ENCODE measurements at places on chromosomes 12 and 14.
A peak's percentile ranks its signal among the peaks of the same experiment; 100 is the strongest.

DNA sequence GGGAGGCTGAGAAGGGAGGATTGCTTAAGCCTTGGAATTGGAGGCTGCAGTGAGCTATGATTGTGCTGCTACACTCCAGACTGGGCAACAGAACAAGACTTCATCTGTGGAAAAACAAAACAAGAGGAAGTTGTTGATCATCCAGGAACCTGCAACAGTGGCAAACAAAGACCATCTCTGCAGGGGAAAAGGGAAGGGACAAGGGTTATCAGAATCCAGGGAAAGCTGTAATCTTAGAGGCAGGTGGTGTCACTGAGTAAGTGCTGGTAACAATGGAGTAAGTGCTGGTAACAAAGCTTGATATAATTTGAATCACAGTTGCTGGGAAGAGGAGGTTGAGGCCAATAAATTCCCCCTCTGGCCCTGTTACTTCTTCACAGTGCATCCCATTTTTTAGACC, 27.5 kb upstream of the DCN start:
- no peak for DNase-seq

GRCh38 chr14:56351861-56352260, 227.7 kb upstream of the TMEM260 start:
- DNase-seq: no peak

- no peak for DNase-seq
Observed at GRCh38 chr14:30016002-30016401, 88.4 kb upstream of the PRKD1 start.

- no peak for DNase-seq
Observed at GRCh38 chr12:92394895-92395294, 249.2 kb upstream of the BTG1 start.

DNA sequence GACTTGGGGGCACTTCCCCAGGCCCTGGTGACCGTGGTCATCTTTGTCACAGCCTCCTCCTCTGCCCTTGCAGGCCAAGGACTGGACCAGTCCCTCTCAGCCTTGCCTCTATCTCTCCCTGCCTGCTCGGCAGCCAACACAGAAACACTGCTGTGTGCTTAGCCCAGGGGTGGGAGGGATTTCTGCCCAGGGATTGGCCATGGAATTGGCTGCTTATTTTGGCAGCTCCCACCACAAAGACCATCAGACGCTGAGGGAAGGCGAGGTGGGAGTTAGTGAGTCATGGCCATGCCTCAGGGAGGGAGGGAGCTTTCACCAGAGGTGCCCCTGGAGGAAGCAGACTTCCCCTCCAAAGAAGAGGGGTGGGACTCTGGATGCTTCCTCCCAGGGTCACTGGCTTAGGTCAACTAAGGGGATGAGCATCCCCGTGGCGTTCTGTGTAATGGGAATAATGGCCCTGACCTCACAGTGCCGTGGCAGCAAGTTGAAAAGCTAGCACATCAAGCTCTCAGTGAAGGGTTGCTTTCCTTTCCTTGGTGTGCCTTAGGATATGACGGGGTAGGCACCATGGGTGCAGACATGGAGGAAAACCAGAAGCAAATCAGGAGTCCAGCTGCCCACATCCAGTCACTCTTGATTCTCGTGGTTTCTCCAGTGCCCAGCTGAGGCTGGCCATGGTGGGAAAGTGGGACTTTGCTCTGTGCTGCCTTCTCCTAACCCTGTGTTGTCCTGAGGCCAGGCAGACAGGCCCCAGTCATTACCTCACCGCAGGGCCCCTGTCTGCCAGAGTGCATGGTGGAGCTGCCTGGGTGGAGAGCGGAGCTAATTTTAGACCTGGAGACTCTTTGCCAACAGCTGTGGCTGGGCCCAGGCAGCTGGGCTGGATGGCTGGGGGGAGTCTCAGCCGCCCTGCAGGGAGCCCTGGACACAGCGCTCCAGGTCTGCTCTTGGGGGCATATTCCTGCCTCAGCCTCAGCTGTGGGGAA, 21.4 kb downstream of the B4GALNT3 start:
- DNase-seq: no peak

DNA sequence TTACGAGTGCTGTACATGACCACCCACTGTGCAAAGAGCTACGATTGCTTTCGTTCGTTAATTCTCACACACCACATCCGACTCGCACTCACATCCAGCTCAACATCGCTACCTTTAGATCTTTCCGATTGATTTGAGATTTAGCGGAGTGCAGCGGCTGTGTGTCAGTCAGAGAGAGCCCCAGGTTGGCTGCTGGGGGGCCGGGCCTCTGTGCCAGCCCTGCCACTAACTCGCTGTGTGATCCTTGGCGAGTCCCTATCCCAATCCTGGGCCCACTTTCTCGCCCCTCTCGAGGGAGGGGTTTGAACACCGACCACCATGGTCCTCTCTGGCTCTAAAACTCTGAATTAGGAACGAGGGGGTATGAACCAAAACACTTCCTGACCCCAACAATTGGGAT, 8.6 kb downstream of the DLK1 start:
- DNase-seq: no peak

- no peak for DNase-seq
Observed at GRCh38 chr12:101051901-101052550, 158.0 kb downstream of the SLC5A8 start.

DNA sequence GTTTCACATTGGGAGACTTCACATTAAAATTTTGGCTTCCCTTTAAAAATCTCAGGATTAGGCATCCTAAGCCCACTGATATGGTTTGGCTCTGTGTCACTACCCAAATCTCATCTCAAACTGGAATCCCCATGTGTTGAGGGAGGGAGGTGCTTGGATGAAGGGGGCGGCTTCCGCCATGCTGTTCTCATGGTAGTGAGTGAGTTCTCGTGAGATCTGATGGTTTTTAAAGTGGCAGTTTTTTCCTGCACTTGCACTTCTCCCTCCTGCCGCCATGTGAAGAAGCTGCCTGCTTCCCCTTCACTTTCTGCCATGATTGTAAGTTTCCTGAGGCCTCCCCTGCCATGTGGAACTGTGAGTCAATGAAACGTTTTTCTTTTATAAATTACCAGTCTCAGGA, 65.7 kb upstream of the PLXNC1 start:
- DNase-seq: no peak

- DNase-seq: no peak
Observed at GRCh38 chr12:121738340-121738858, 25.8 kb downstream of the TMEM120B start.

- DNase-seq: no peak
Observed at GRCh38 chr14:98573082-98573481, 698.9 kb downstream of the BCL11B start.

DNA sequence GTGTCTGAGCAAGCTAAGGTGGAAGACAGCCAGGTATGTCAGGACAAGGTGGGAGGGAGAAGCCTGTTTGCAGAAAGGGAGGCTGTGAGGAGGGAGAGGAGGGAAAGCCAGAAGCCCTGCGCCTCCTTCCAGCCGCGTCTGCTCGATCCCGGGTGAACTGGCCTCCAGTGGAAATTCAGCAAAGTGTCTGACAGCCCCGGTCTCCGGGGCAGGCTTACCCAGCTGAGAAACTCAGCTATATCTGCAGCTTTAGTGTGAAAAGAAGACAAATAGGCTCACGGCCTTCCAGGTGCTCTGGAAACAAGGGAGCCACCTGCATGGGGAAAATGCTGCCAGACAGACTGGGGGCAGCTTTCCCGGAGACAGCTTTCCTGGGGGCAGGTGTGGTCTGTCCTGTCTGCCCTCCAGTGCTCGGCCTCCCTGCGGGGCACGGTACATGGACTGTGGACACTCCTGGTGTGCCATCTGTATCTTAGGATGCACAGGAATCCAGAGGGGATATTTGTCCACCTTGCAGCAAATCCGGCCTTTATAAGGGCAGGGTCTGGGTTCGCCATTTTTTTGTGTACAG, 6.3 kb downstream of the RFLNA start:
- DNase-seq: no peak

DNA sequence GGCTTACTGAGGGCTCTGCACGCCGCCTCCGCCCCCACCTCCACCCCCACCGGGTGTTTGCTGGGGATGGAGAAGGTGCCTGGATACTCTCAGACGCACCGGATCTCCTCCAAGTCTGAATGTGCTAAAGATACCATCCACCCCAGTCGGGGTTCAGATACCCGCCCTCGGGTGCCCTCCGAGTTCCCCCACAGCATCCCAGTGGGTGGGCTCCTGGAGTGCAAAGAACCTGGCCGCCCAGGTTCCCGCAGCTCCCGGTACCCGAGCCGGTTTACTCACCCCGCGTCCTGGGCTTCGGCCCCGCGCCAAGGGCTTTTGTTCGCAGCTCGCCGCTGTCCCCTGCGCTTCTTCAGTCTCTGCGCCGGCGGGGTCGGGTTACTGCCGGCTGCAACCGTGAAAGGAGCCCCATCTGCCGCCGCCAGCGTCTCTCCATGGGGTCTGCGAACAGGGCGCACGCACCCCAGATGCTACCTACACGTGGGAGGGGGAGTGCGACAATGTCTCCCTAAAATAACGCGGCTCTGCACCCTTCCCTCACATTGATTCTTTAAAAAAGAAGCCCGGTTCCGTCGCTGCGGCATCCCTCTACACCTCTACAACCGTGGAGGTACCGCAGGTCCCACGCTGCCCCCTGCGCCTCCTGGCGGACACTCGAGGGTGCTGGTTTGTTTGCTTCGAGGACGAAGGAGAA, at the start of gene CCDC177:
TSS of gene CCDC177 (minus strand) at position 609 of the 691 bp plus-strand sequence. CDS start 1,249 bp downstream, outside the sequence.
- peak; percentile 72 for DNase-seq

DNA sequence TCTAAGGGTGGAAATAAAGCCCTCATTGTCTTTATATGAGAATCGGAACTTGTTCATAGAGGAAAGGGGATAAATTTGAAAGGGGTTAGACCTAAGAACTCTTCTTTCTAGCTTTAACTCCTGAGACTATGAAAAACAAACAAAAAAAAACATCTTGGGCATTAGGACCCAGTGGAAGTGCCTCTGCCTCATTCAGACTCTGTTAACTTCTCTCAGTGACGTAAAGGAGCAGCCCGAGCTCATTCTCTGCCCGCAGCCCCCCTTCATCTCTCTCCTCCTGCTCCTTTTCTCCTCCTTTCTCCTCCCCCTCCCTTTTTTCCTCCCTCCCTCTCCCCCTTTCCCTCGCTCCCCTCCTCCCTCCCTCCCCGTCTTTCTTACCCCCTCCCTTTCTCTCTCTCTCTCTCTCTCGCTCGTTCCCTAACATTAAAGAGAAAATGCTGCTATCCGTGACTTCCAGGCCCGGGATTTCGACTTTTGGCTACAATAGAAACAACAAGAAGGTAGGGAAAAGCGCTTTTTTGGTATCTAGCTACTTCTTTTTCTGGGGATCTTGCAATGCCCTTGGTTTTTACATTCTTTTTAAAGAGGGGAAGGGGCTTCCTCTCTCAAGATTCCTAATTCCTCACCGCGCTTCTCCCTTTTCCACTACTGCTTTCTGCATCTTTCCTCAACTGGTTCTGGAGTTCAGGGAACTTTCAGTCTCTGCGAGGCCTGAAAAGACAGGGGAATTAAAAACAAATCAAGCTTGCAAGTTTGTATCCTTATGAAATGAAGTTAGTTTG, at the start of gene RBMS2:
TSS of gene RBMS2 (plus strand) at position 231 of the 782 bp plus-strand sequence. CDS start at position 435, 204 bp downstream.
- no peak for DNase-seq

GRCh38 chr12:112792743-112793142, 1.2 kb downstream of the RPH3A start:
- DNase-seq: no peak

DNA sequence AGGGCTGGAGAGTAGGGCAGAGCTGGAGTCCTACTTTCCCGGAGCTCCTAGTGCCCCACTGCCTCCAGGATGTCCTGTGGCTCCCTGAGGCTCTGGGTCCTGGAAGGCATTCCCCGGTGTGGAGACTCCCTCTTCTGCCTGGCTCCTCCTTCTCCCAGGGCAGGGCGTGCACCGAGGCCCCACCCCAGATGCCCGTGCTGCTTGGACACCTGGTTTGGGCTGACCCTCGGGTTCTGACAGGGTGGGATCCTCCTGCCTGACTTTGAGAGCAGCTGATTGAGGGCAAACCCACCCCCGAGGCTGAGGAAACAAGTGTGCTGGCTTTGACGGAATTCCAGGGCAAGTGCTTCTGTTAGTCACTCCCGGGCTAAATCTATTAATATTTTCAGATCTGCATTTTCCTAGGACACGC, 15.4 kb downstream of the TEAD4 start:
- DNase-seq: no peak

DNA sequence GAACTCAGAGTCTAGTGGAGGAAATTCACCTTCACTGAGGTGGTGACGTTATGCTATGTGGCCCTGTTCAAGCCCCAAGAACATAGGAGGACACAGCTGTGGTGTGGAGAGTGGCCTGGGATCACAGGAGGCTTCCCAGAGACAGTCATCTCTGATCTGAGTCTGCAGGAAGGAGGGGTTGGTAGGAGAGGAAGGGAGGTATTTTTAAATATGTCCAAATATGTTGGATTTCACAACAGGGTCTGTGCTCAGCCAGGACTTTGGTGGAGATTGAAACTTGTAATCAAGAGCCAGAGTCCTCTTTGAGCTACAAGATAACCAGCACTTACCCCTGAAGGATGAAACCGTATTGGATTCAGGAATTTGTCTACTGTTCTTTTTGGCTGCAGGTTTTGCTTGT, 26.4 kb upstream of the MED13L start:
- DNase-seq: no peak

DNA sequence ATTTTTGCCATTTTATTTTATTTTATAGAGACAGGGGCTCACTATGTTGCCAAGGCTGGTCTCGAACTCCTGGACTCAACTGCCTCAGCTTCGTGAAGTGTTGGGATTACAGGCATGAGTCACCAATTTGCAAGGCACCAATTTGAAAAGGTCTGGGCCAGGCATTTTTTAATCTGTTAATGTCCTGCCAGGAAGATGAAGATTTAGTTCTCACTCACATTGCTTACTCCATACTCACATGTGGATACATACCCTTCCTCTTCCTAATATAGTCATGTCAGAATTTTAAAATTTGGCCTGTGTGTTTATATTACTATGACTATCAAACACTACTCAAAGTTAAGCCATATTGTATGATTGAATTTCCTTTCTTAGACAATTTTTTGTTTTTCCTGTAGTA, 15.3 kb upstream of the EML1 start:
- DNase-seq: no peak

DNA sequence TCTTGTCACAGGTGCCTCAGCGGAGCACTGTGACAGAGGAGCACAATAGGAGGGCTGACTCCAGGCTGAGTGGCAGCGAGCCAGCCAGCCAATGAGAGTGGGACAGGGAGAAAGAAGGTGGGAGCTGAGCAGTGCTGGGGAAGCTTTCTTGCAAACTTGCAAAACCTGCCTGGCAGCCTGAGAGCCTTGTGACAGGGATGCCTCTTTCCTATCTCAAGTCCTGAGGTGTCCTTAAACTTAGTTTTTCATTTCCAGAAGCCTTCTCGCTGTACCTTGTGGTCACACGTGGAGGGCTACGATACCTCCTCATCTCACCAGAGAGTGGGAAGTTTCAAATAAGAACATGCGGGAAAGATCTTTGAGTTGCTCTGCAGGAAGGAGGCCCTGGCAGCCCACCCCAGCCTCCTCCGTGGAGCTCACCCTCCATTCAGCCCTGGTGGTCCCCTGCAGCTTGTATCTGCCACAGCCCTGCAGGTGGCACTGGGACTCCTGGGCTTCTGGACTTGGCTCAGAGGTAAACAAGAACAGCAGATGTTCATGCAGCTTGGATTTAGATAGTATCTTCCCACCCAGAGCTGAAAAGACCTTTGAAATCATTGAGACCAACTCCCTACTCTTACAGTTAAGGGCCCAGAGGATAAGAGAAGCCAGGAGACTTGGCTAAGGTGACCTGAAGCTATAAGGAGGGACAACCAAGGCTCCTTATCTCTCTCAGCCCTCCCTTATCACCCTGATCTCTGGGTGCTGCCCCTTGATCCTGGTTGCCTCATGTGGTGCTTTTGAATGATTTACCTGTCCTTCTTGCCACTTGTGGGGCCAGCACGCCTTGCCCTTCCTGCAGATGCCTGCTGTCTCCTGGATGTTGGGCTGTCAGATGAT, 153.5 kb upstream of the MAX start:
- DNase-seq: peak; percentile 81
